Fibroblast of skin of left biceps (primary cell): ENCODE measurements at places on chromosomes 13 and 19.

DNA sequence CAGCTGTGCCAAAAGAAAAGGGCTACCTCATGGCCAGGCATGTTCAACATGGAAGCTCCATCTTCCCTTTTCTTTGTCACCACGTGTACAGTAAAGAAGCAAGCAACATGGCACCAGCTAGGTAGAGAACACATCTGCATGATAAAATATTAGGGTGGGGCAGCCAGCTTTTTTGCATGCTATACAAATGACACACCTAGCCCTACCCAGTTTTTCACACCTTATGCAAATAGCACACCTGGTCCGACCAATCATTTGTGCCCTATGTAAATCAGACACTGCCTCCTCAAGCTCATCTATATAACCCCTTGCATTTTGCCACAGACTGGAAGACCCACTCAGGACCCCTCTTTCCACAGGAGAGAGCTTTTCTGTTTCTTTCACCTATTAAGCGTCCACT, 85.5 kb downstream of the STOML3 start:
- no peak for DNase-seq

DNA sequence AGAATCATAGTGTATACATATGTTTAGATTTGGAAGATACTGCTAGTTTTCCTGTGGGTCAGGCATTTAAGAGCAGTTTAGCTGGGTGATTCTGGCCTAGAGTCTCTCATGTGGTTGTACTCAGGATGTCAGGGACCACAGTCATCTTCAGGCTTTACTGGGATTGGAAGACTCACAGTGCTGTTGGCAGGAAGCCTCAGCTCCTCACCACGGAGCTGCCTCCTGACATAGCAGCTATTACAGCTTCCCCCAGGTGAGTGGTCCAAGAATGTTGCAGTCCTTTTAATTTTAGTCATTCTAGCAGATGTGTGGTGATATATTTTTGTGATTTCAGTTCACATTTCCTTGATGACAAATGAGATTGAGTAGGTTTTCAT, 16.9 kb upstream of the GPR18 start:
- DNase-seq: no peak

- no peak for DNase-seq
These were observed 636 bp upstream of the FOXO1 start for GRCh38 chr13:40666933-40667621.

- no peak for DNase-seq
These were observed 19.7 kb upstream of the CEACAM3 start for GRCh38 chr19:41776700-41777099.

DNA sequence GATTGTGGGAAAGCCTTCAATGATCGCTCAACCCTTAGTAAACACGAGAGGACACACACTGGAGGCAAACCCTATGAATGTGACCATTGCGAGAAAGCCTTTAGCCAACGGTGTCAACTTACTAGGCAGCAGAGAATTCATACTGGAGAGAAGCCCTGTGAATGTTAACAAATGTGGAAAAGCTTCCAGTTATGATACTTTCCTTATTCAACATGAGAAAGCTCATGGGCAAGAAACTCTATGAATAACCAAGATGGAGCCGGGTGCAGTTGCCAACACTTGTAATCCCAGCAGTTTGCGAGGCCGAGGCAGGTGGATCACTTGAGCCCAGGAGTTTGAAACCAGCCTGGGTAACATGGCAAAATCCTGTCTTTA, 15.8 kb upstream of the ZNF8 start:
- no peak for DNase-seq

GRCh38 chr19:15323496-15324235, 8.7 kb downstream of the BRD4 start:
- DNase-seq: no peak

DNA sequence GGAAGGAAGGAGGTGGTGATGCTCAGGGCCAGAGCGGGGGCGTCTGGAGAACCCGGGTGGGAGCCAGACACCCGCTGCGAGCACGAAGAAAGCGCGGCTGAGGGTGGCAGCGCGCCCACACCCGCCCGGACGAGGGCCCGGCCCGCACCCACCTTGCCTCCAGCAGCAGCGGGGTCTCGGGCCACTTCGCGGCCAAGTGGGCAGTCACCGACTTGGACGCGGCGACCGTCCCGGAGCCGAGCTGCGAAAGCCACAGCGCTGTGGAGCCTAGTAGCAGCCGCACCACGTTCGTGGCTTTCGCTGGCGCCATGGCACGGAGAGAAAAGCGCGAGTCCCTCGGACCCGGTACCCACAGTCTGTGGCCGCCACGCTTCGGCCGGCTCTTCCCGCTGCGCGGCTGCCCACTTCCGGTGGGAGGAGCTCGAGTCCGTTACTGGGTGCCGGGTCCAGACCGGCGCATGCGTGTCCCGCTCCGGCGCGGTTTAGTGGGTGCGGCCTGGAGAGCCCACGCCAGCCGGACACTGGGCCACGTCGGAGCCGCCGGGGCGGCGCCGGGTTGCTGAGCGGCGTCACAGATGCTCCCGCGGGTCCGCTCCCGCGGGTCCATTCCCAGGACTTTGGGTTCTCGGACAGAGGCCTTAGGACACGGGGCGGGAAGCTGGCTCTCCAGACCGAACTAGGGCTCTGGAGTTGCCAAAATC, at the start of gene UGGT2:
Gene UGGT2, minus strand, starts transcription at position 399 of the 701 bp plus-strand sequence. Its CDS starts 89 bp downstream, at position 310.
- peak; percentile 75 for DNase-seq

- peak; percentile 12 for DNase-seq
These were observed 73.0 kb upstream of the MAB21L1 start for GRCh38 chr13:35549481-35549880.

DNA sequence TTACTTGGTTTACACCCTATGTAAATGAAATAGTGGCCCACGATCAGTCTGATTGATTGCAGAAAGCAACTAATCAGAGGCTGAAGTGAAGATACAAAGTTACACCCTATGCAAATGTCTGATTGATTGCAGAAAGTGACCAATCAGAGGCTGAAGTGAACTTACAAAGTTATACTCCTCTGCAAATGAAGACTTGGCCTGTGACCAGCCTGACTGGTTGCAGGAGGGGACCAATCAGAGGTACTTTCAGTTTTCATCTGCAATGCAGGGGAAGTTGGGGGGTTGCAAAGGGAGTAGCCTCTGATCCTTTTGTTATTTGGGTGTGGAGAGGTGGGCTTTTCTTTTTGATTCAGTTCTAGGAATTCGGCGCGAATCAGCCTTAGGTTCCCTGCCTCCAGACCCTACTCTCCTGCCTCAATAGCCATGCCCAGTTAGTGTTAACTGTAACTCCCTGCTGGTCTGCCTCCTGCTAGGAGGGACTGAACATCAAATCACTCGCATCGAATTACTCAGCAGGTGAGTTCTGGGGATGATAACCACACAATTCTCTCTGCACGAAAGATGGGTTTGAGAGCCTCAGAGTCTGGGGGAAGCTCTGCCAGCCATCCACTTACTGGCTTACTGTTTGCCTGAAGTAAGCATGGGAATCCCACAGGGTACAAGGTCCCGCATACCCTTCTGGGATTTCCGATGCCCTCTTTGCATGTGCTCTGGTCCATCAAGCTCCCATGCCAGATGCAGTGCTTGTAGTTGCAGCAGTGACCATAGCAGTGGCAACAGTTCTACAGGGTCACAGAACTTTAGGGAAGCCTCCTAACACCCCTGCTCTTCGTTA, 7.5 kb downstream of the ARL11 start:
- DNase-seq: no peak

GRCh38 chr13:113001241-113002140, 32.5 kb downstream of the MCF2L start:
- DNase-seq: no peak

DNA sequence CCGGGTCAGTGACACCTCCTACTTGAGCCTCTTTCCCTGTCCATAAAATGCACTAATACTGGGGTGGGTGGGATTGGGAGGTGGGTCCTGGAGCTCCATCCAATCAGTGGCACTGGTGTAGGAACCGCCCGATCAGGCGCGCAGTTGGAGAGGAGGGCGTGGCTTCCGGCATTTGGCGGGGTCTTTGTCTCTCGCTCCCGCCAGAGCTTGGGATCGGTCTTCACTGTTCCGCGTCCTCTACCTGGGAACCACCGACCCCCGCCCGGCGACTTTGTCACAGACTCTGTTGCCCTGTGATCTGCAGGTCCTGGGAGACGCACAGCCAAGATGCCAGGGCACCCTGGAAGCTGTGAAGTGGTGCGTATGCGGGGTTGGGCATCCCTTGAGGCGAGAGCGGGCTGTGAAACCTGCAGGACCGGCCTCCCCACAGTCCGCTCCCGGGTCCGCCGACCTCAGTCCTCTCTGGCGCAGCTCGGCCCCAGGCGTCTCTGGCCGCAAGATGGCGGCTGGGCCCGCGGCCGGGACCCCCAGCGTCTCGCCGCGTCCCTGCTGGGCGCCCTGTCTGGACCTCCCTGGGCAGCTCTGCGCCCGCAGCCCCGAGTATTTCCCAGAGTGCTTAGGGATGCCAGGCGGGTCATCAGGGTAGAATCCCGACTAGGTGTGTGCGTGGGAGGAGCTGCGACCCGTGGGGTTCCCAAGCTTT, 41.6 kb upstream of the ZNF730 start:
- peak; percentile 25 for DNase-seq

GRCh38 chr13:43316946-43317353, 293.6 kb downstream of the DNAJC15 start:
- no peak for DNase-seq

DNA sequence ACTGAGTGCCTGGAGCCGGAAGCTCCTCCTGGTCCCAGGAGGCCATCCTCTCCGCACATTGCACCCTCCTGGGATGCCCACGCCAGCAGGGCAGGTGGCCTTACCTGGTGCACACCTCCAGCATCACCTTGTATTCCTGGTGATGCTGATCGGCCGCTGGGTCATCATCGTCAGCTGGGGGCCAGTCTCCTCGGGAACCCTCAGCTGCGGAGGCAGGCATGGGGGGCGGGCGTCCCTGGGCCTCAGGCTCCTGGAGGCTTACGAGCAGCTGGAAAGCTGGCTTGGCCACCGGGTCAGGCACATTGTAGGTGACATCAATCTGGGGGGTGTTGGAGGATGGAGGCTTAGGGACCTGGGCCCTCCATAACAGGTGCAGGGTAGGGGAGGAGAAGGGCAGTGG, 13.7 kb downstream of the F2RL3 start:
- no peak for DNase-seq

- DNase-seq: no peak
These were observed 41.9 kb downstream of the CERS4 start for GRCh38 chr19:8251025-8251472.

GRCh38 chr19:42199440-42200115, 17.9 kb downstream of the DEDD2 start:
- DNase-seq: no peak

- no peak for DNase-seq
These were observed 20.4 kb upstream of the MAB21L1 start for GRCh38 chr13:35496761-35497386.

DNA sequence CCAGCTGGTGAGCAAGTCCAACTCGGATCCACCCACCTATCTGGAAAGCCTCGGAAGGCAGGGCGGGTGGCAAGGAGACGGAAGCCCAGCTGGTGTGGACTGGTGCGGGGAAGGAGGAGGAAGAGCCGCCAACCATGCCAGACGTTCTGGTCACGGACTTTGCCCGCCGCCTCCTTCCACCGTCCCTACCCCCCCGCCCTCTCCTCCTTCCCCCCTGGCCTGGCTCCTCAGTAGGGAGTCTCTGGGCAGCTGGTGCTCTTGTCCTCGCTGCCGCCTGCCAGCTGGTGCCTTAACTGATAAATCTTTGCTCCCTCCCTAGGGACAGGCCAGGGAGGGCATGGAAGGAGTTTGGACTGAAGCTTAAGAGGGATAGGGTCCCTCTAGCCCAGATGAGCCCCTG, 4.8 kb downstream of the SYNGR4 start:
- DNase-seq: no peak

GRCh38 chr13:114068656-114069318, 63.6 kb downstream of the RASA3 start:
- no peak for DNase-seq

DNA sequence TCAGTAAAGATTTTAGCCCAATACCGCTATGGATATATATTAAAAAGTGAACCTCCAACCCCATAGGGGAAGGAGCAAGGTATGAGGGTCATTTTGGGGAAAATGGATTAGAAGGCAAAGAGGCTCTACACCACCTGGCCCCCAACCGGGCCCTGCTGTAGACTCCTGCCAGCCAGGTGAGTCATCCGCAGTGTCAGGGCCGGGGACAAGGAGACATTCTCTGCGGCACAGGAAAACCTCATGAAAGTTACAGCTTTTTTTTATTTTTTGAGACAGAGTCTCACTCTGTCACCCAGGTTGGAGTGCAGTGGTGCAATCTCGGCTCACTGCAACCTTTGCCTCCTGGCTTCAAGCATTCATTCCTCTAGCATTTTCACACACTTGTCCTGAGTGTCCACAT, 32.0 kb downstream of the ZFR2 start:
- no peak for DNase-seq

DNA sequence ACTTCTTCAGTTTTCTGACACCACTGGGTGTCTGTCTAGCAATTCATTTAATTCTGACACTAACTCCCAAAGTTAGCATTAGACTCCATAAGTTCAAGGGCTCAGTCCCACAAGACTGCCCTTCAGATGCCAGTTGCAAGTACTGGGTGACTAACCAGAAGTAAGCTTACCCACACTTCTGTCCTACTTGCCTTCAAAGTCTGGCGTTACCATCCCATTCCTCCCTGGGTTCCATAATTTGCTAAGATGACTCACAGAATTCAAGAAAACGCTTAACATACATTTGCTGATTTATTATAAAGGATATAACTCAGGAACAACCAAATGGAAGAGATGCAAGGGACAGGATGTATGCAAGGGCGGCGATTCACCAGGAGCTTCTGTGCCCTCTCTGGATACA, 45.5 kb upstream of the NPAS1 start:
- DNase-seq: no peak

DNA sequence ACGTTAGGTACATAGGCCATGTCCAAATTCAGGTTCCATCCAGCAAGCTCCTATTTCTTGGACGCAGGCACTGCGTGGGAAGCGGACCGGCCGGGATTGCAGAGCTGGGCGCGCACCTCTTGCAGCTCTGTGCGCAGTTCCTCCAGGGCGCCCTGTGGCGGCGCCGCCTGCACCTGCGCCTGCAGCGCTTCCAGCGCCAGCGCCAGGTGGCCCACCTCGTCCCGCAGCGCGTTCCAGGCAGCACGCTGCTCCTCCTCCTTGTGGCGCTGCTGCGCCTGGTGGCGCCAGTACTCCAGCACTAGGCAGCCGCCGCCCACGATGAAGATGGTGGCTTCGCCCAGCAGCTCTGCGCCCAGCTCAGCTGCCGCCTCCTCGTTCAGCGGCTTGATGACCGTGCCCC, 31.1 kb downstream of the OPA3 start:
- no peak for DNase-seq

GRCh38 chr13:36959456-36960116, 39.5 kb upstream of the SMAD9 start:
- DNase-seq: no peak

DNA sequence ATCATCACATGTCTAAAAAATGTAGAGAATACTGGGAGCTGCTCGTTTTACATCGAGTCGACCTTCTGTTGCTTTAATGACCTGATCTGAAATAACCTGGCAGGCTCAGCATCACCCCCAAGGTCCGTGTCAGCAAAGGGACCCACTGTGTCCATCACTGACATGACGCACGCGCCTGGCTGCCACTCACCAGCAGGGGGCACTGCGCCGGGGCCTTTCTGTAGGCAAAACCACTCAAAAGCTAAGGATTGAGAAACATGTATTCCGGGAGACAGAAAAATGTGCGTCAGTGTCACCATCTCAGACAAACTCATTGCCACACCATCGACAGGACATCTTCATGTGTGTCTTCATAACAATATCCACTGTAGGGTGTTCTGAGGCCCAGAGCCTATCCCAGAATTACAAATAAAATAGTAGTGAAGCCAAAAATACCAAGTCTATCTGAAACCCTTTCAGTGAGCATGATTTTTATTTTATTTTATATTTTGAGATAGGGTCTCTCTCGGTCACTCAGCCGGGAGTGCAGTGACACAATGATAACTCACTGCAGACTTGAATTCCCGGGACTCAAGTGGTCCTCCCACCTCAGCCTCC, 130.3 kb upstream of the LSM14A start:
- DNase-seq: no peak

- no peak for DNase-seq
These were observed 89.7 kb upstream of the CLDN10 start for GRCh38 chr13:95462801-95463200.
